ENCODE measurements at places on chromosomes 7 and 10.

DNA sequence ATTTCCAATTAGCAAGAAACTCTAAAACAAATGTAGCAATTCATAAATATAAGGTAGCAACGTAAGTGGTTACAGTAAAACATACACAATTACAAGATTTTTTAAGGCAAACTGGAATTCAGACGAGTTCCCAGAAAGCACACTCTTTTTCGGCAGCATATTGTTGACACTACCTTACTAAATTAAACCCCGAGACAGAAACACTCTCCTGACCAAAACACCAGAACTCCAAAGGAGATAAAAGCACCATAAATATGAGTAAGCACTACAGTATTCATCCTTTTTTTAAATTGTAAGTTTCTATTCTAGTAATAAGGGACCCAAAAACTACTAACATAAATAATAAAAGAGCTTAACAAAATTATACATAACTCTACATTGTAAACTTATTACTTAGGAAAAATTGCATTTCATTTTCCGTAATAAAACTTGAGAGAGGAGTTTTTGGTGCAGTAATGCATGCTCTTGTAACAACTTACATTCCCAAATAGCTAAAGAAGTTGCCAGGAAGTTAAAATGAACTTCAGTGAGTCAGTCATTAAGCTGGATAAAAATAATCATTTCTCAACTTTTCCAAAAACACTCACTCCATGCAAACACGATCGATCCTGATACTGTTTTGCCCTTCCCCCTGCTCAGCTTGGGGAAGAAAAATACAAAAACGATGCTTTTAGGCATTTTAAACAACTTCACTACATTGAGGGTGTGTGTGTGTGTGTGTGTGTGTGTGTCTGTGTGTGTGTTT is 2.0 kb downstream of the PIP4K2A start:
- no peak for DNase-seq

GRCh38 chr10:71337219-71337701 is 18.2 kb downstream of the SLC29A3 start:
- no peak for DNase-seq

- DNase-seq = peak; percentile 22
Observed at GRCh38 chr10:110610308-110610774, 33.8 kb upstream of the RBM20 start.

- no peak for DNase-seq
Observed at GRCh38 chr7:77714195-77714594, 17.9 kb downstream of the RSBN1L start.

DNA sequence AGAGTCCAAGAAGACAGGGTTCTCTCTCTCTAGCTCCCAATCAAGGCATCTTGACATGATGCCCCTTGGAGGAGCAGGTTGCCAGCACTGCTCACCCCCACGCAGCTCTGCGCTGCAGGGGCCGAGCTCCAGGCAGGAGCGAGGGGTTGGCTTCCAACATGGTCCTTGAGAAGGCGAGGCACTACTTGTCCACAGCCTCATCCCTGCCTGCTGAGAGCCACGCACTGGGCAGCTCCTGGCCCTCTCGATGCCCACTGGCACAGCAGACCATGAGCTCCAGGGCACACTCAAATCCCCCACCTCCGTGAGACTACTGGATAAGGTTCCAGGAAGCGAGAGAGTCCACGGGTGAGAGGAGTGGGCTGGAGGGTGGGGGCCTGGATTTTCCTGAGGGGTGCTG is 31.1 kb downstream of the RAMP3 start:
- DNase-seq = no peak
